ENCODE measurements at places on chromosomes 5 and 9.

DNA sequence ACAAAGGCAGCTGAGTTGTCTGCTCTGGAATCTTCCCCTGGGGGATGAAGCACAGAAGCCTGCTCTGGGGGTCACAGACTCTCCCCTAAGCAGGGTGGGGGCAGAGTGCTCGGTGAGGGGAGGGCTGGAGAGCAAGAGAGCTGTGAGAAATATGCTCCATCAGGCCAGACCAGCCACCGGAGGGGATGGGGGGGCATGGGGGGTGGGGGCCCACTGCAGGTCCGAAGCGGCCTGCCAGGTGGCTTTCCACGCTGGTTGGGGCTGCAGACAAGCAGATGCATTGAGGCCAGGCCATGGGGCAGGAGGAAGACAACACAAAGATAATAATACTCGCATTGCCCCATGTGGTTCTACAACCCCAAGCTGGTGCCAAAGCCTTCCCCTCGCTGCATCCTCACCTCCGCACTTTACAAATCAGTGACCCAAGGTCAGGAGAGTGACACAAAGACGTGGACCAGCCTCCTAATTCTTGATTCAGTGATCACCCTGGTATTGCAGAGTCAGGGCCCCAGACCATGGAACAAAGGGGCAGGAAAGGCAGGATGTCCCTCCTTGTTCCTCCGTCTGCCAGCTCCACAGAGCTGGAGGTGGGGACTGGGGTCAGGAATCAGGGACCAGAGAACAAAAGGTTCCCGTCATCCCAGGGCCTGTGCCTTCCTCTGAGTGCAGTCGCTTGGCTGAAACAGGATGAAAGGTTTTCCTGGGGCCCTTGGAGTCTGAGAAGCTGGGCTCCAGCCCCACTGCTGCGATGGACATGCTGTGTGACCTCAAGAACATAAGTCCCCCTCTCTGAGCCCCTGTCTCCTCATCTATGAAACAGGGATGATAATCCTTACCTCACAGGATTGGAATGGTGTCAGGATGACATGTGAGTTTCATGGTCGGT is 37.2 kb upstream of the GABRP start:
- DNase-seq = no peak

GRCh38 chr5:14261235-14261634 is 118.1 kb downstream of the TRIO start:
- DNase-seq = no peak

DNA sequence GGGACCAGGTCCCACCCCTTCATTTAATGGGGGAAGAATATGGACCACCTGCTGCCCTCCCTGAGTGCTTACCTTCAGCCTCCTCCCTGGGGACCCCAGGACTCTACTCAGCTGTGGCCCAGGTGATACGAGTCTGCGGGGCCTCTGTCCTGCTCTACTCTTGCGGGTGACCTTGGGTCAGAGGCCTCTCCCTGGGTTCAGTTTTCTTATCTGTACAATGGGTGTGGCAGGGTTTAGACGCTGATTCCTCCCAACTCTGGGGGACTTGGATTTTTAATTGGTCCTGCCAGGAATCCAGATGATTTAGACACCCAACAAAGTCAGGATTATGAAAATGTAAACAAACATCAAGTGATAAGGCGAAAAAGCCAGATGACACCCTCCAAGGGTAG is 25.0 kb downstream of the FAM163B start:
- DNase-seq = no peak

- DNase-seq = no peak
Measured at GRCh38 chr9:37683531-37684371, 33.0 kb downstream of the FRMPD1 start.

- no peak for DNase-seq
Measured at GRCh38 chr9:136679431-136679941, 7.8 kb downstream of the AGPAT2 start.

DNA sequence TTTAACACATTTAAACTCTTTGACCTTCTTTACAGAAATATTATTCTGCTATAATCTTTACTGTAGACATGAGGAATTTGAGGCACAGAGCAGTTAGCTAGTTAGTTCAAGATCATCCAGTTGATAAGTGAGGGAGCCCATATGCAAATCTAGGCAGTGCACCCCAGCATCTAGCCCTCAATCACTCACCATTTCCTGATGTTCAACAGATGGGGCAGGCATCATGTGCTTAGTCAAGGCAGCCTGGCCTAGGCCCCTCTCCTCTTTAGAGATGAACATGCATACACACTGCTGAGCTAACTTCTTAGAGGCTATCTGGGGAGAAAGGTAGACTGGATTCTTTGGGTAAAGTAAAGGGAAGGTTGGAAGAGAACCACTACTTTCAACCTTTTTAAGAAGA is 206.8 kb upstream of the SLC24A2 start:
- no peak for DNase-seq

Measured in CD4-positive, alpha-beta T cell treated with Interleukin-15 for 4 hours (primary cell).